ENCODE measurements at places on chromosomes 6 and 20.
A peak's percentile ranks its signal among the peaks of the same experiment; 100 is the strongest.

- DNase-seq: no peak
These were observed 73.7 kb downstream of the LYRM2 start for GRCh38 chr6:89564752-89565427.

DNA sequence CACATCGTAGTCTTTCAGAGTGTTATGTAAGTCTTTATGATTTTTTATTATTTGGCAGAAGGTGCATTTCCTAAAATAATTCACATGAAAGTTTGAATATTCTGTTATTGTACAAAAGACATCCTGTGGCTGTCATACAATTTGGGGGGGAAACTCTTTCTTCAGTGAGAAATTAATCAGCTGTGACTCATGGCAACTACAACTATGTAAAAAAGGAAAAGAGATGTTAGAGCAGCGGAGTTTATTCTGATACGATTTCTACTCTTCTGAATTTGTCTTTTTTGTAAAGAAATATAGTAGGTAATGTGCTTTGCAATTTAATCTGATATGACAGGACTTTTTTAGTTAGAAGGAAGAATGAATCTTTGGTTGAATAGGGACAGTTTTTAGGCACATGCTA is 14.2 kb downstream of the COL19A1 start:
- DNase-seq: no peak

- no peak for DNase-seq
These were observed 149.7 kb downstream of the TFAP2C start for GRCh38 chr20:56778765-56779195.

DNA sequence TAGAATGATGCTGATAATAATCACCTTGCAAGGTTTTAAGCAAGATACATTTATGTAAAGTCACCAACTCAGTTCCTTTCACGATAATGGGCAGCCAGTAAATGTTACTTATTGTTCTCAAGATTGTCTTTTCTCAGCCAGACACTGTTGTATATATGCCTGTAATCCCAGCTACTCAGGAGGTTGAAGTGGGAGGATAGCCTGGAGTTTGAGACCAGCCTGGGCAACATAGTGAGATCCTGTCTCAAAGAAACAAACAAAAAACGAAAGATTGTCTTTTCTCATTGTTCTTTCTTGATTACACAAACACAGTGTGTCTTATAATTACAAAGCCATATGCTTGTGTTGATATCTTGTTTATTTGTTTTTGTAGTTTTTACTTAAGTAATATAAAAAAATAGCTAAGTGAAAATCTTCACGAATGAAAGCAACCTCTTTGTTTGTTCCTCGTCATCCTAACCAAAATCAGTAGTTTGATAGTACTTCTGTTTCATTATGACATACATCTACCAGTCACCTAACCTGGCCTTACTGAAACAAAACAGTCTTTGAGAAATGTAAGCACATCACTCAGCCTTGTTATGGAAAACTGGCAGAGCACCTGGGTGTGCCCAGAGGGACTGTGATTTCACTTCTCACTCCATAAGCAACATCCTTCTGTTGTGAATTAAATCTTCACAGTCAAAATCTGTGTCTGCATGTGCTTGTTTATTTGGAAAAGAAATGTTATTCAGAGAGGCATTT is 436.2 kb upstream of the SOX4 start:
- no peak for DNase-seq

- peak; percentile 10 for DNase-seq
These were observed 41.5 kb upstream of the ADGRF1 start for GRCh38 chr6:47083586-47084047.

DNA sequence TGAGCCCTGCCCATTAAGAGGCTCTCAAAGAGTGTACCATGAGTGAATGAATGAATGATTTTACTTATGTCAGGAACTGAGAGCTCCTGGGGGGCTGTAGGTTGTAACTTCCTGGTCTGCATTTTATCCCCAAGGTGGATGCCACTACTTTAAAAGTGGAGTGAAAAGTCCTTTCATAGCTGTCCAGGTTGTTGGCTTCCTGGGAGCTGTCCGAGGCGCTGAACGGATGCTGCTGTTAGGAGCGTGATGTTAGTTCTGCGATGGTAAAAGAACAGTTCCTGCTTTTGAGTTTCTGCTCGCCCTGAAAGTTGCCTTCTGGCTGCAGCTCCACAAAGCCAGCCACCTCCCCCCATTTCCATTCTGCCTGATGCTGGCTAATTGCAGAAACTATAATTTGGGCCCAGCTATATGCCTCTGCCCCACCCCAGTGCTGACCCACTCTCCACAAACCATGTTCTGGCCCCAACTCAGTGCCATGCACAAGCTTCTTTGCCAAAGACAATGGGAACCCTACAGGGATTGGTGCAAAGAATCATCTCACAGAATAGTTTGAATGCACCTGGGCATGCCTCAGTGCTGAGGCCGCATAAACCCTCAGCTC is 330.9 kb upstream of the CDH4 start:
- DNase-seq: no peak

DNA sequence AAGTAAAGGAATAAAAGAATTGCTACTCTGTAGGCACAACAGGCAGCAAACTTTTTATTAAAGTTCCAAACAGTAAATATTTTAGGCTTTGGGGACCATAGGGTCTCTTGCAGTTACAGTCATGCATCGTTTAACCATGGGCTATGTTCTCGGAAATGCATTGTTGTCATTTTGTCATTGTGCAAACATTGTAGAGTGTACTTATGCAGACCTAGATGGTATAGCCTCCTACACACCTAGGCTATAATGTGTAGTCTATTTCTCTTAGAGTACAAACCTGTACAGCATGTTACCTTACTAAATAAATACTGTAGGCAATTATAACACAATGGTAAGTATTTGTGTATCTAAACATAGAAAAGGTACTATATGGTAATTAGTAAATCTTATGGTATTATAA is 54.7 kb downstream of the CDS2 start:
- DNase-seq: no peak

All from head of caudate nucleus (tissue), 42 donors.